Glutamatergic neuron (in vitro differentiated cells): ENCODE measurements at places on chromosomes 6 and 20. TPM values are rescaled to one million over a fixed set of nuclear protein-coding genes. Genes with fewer than 3 reads are reported as not detected.
A peak's percentile ranks its signal among the peaks of the same experiment; 100 is the strongest.

DNA sequence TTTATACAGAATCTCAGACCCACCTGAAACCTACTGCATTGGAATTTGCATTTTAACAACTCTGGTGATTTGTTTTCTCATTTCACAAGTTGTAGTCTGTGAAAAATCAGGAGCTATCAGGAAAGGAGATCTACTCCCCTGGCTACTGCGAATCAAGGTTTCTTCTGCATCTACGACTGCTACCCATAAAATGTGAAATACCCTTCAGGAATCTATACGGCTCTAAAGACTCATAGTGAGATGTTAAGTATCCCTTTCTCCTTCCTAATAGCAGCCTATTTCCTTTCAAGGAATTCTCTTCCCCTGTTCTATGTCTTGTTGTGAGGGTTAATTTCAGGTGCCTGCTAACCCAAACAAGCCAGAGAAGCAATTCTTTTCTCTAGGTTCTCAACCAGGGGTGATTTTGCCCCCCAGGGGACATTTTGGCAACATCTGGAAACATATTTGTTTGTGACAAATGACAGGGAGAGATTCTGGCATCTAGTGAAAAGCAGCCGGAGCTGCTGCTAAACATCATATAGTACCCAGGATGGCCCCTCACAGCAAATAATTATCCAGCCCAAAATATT lies 26.3 kb downstream of the WFDC3 start:
- no peak for DNase-seq

GRCh38 chr6:3415490-3415889 lies 41.4 kb downstream of the SLC22A23 start:
- DNase-seq = no peak

DNA sequence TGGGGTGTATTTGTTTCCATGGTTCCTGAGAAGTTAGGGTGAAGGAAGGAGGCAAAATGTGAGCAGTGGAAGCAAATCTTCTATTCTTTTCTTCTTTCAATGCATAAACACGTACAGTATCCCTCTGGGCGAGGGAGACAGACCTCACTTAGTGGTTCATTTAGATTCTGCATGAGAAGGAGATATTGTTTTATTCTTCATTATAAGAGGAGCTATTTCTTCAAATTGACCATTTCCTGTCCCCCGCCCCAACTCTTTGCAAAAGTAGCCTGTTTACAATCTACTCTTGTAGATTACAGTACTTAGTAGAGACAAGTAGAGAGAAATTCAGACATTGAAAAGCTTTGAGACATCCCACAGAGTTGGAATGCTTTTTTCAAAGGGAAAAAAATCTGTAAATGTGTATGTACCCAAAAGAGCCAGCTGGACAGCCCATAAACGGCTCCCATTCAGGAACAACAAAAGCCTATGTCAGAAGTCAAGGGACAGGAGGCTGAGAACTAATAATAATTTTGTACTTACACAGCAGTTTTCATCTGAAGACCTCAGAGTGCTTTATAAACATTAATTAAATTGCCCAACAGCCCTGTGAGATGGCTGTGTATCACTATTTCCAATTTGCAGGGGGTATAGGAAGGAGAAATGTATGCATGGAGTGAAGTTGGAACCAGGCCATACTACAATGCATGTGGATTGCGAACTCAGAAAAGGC lies 23.9 kb downstream of the CD83 start:
- no peak for DNase-seq

DNA sequence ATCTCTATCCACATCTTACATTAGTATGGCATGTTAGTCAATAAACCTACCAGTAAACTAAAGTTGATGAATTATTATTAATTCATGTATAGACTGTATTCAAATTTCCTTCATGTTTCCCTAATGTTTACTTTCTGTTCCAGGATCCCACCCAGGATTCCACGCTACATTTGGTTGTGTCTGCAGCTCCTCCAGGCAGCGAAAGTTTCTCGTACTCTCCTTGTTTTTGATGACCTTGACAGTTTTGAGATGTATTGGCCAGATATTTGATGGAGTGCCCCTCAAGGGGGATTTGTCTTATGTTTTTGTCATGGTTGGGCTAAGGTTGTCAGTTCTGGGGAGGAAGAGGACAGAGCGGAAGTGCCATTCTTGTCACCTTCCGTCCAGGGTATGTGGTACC lies 445.2 kb upstream of the CDH4 start:
- DNase-seq = no peak

- no peak for DNase-seq
Measured at GRCh38 chr6:372336-372911, 19.1 kb upstream of the IRF4 start.

DNA sequence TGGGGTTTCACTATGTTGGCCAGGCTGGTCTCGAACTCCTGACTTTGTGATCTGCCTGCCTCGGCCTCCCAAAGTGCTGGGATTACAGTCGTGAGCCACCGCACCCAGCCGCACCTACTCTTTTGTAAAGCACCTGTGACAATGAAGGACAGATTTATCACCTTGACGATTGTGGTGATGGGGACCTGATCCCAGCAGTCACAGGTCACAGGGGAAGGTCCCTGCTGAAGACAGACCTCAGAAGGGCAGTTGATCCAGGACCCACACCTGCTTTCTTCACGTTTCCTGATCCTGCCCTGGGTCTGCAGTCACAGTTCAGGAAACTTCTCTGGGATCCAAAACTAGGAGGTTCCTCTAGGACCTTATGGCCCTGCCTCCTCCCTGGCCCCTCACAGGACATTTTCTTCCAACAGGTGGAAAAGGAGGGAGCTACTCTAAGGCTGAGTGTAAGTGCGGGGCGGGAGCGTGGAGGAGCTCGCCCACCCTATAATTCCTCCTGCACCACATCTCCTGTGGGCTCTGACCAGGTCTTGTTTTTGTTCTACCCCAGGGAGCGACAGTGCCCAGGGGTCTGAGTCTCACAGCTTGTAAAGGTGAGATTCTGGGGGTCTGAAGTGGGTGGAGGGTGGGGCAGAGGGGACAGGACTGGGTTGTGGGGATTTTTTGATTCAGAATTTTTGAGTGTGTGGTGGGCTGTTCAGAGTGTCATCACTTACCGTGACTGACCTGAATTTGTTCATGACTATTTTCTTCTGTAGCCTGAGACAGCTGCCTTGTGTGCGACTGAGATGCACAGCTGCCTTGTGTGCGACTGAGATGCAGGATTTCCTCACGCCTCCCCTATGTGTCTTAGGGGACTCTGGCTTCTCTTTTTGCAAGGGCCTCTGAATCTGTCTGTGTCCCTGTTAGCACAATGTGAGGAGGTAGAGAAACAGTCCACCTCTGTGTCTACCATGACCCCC lies 3.0 kb downstream of the HLA-E start:
- no peak for DNase-seq

DNA sequence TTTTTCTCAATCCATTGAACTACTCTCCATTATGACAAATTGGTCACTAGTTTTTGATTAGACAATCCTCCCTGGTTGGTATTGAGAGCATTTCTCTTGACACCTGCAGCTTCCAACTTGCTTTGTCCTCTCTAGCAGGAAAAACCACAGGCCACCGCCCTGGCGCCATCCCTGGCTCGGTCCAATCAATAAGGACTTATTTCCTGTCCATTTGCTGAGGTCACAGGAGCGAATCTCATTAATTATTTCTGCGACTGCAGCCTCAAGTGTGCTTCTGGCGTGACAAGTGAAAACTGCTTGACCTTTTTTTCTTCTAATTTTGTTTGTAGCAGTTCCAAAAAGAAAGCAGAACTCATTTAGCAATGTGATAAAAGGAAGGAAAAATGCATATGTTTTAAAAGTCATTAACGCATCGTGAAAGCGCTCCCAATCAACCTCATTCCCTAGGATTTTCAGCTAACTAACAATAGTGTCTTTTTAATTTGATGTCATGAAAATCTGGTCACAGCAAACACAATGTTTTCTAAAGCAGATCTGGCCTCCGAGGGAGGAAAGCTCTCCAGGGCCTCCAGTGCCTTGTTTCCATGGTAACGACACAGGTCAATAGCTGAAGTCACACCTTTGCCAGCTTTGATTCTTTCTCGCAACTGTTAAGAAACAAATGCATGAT lies 39.0 kb upstream of the BEND3 start:
- peak; percentile 66 for DNase-seq

DNA sequence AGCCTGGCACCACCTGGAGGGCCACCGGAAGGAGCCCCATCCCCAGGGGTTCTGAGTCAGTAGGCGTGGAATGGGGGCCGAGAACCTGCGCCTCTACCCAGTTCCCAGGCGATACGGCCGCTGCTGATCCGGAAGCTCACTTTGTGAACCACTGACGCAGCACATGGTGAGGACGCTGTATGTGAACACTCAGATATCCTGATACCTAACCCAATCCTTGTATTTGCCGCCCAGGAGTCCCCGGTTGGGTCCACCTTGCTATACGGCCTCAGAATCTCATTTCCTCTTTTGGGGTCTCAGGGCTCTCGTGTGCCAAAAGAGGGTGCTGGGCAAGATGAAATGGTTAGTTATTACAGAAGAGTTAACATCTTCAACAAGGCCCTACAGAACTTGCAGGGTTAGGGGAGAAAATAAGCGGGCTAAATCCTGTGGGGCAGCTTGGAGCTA lies 604 bp upstream of the RAB5IF start:
- no peak for DNase-seq

DNA sequence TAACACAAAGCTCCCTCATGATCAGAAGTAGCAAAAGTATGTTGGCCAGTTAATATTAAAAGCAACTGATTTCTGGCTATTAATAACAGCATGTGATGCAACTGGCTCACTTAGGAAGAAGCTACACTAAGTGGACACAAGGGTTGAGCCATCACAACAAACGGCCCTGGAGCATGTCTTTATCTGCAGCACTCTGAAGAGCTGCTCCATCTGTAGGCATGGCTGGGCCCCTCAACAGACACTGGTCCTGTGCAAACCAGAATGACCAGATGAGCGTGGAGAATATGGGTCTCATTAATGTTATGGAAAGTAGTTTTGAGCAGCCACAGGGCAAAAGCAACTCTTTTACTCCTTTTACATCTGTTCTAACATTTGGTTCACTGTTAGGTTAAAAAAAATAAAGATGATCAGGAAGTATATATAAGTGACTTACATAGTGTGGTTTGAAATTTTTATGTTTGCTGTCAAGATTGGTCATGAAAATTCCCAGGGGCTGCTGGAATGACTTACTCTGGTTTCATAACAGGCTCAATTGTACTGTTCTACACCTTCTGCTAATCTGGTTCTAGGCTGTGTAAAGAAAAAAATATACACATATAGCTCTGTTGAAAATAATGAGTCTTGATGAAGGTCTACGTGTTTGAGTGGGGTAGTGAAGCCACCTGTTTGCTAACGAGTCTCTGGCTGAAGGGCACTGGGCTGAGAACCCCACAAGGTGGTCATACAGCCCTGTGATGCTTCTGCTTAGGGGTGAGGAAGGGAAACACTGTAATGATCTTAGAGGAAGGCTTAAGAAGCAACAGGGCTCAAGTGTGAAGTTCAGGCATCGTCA lies 58.1 kb downstream of the INSM1 start:
- no peak for DNase-seq

DNA sequence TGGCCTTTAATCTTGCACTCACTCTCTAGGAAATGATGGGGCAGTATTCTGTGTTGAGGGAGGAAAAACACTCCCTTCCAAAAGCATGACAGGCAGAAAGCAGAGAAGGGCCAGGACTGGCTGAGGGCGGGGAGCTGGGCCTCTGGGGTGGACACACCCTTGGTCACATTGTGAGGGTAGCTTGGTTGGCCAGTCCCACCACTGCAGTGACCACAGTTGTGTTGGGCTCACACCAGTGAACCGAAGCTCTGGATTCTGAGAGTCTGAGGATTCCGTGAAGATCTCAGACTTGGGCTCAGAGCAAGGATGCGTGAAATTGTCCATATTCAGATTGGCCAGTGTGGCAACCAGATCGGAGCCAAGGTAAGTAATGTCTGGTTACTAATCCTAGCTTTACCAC lies at the start of gene TUBB1:
Gene TUBB1, plus strand, starts transcription at position 213 of the 400 bp plus-strand sequence. Its CDS starts 94 bp downstream, at position 307.
- DNase-seq = peak; percentile 8

- DNase-seq = no peak
Measured at GRCh38 chr20:23649242-23649641, 11.5 kb upstream of the CST3 start.

GRCh38 chr20:47865912-47866311 lies 80.6 kb upstream of the SULF2 start:
- peak; percentile 33 for DNase-seq

DNA sequence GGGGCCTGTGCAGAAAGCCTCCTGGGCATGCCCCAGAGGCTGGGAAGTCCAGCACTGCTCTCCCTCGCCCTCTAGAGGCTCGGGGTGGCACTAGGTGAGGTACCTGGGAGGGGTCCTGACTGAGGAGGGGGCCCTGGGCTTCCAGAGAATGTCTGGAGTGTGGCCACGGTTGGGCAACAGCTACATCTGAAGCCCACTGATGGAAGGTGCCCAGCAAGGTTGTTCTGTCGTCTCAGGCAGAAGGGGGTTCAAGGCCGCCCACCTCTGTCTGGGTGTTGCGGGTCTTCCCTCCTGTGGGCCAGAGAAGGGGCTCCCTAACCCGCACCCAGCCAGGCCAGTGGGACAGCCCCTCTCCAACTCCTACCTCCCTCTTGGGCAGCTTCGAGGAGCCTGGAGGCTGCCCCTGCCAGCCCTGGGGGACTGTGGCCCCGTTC lies 11.4 kb upstream of the VEGFA start:
- DNase-seq = no peak

GRCh38 chr6:133590814-133591213 lies 298.1 kb upstream of the TCF21 start:
- no peak for DNase-seq

DNA sequence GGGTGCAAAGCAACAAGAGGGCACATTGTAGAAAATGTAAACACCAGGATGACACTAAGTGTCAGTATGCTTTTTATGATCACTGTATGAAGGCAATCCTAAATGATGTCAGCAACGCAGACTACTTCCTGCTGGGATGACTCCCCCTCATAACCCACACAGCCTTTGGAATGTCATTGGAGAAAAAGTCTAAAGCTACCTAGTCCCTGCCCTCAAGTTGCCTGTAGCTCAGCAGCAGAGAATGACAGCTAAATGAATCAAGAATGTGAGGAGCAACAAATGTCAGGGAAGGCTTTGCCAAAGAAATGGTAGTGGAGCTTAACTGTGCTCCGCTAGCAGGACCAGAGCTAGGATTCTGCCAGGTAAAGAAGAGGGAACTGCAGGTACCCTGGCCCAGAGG lies 555.6 kb downstream of the CD83 start:
- DNase-seq = no peak

GRCh38 chr6:108250240-108250866 lies 10.5 kb downstream of the SNX3 start:
- no peak for DNase-seq

DNA sequence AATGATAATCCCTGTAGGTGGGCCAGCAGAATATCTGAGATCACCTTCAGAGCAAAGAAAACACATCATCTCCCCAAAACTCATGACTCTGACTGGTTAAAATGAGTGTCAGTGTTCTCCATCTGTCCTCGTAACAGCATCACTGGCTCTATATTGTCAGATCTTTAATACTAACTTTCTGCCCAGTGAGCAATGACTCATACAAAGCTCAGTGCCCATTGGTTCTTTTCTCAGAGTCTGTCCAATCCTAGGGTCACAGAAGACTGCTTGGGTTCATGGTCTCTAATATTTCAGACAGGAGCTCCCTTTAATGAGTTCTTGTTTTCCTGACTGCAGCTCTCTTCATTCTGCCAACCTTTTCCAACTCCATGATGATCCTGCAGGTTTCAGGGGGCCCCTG lies 36.4 kb downstream of the HLA-DPB1 start:
- DNase-seq = no peak

- DNase-seq = no peak
Measured at GRCh38 chr6:113067612-113068275, 720.6 kb downstream of the RFPL4B start.

GRCh38 chr6:52136055-52136454 lies 48.6 kb upstream of the PKHD1 start:
- no peak for DNase-seq

- DNase-seq = no peak
Measured at GRCh38 chr6:163603395-163603794, 188.9 kb downstream of the QKI start.

Gene TOX2
- total RNA-seq = 11.0 TPM

Gene TRIM15
- total RNA-seq = not detected

Gene KIF6
- 1.1 TPM for total RNA-seq

Gene HIVEP2
- 2.6 TPM for total RNA-seq
